ENCODE measurements at places on chromosomes 11 and 22. TPM values are rescaled to one million over a fixed set of nuclear protein-coding genes. Genes with fewer than 3 reads are reported as not detected.

The UBE4A gene
- 42.7 TPM for total RNA-seq

The HINFP gene
- 37.7 TPM for total RNA-seq

The H19 gene
- 68.7 TPM for total RNA-seq

The TOP3B gene
- total RNA-seq: 39.3 TPM

DNA sequence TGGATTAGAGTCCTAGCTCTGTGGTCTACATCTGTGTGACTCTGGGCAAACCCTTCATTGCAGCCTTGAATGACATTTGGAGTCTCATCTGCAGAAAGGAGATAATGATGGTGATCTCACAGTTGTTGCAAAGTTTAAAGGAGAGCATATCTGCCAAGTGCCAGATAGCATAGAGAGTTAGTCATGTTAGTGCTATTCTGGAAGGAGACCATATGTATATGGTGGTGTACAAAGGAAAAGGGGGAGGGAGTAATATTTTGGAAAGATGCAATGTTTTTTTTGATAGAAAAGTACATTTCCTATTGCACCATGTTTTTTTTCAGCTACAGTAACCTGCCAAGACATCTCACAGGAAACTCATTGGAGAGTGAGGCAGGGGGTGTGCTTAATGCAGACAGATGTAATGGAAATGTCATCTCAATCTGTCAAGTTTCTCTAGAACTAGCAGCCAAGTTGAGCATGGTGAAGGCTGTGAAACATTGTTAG, 92.1 kb upstream of the NARS2 start:
- no peak for DNase-seq
- no peaks in the 10 kb centered on the region for H3K27me3 ChIP-seq
- H3K36me3 ChIP-seq: no peaks in the 10 kb centered on the region
- no peak overlapping the region for H3K4me3 ChIP-seq
- no peaks in the 10 kb centered on the region for H3K4me1 ChIP-seq

DNA sequence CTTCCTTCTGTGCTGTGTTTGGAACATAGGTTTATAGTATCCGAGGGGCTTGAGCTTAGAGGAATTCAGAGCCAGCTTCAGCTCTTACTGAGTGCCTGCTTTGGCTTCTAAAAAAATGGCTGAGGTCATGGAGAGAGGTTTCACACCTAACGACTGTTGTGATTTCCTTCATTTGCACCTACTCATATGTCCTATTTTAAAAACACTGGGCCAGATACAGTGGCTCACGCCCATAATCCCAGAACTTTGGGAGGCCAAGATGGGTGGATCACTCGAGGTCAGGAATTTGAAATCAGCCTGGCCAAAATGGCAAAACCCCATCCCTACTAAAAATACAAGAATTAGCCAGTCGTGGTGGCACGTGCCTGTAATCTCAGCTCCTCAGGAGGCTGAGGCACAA, 38.3 kb upstream of the SYT13 start:
- H3K27me3 ChIP-seq: no peaks in the 10 kb centered on the region
- no peaks in the 10 kb centered on the region for H3K4me1 ChIP-seq
- DNase-seq: no peak
- no peak overlapping the region for H3K27ac ChIP-seq

DNA sequence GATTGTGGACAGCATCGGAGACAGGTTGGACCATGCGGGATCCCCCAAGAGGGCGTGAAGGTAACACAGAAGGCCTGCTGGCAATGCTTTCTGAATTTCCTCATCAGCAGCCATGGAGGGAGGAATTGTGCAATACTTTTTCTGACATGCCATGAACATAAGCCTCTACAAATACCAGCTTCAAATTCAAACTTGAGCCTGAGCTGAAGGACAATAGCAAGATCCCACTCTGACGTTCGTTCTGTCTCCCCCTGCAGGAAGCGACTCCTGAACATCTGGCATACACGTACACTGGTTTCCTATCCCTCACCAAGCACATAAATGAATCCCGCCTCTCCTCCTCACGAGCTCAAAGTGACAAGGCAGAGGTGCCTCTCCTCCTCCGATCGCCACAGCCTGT, 312.2 kb downstream of the BRD1 start:
- DNase-seq: no peak
- H3K36me3 ChIP-seq: no peaks in the 10 kb centered on the region
- H3K4me1 ChIP-seq: no peaks in the 10 kb centered on the region
- no peak overlapping the region for H3K27ac ChIP-seq
- H3K4me3 ChIP-seq: no peak overlapping the region
- H3K27me3 ChIP-seq: no peaks in the 10 kb centered on the region

GRCh38 chr11:11822946-11823345, 18.8 kb upstream of the USP47 start:
- H3K27ac ChIP-seq: no peak overlapping the region
- H3K4me1 ChIP-seq: no peaks in the 10 kb centered on the region
- H3K27me3 ChIP-seq: no peaks in the 10 kb centered on the region
- no peaks in the 10 kb centered on the region for H3K36me3 ChIP-seq

- H3K27ac ChIP-seq: no peak overlapping the region
- H3K27me3 ChIP-seq: no peaks in the 10 kb centered on the region
- H3K4me1 ChIP-seq: no peaks in the 10 kb centered on the region
Observed at GRCh38 chr11:44556735-44557409, 8.6 kb upstream of the CD82 start.

DNA sequence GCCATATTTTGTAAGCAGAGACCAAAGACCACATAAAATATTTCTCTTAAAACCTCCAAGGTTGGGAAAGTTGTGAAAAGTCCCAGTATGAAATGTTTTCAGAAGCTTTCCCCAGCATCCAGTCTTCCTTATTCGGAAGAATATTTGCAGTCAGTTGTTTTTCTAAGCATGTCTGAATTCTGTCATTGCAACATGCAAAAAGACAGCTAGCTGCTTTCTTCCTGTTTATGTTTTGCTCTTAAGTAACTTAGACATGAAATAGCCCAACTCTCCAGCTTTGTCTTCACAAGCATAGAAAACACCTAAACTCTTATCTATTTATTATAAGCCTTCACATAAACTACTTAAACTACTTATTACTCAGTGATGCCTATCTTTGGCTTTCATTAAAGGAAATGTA, 57.9 kb upstream of the MMP13 start:
- no peak overlapping the region for H3K4me3 ChIP-seq
- no peak for DNase-seq

DNA sequence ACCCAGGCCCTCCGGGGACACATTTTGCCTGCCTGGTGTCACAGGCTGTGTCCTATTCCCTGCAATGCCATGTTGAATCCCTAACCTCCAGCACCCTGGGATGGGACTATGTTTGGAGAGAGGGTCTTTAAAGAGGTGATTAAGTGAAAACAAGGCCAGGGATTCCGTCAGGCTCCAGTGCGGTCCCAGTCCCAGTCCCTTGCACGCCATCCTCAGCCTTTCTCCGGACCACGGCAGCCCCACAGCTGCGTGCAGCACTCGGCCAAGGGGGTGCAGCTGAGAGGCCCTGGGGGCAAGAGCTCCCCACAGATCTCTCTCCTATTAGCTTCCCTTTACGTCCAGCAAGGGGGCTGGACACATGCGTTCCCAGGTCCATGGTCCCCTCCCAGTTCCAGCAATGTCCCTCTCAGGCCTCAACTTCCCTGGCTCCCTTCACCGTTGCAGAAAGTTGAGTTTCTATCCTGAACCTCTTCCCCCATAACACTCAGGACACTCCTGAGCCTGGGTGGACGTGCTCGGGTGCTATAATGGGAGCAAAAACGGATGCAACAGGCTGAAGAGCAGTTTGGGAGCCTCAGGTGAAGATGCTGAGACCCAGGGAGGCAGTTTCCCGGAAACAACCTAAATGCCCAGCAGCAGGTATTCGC, 1422.7 kb downstream of the BRD1 start:
- no peak overlapping the region for H3K4me3 ChIP-seq
- H3K36me3 ChIP-seq: no peaks in the 10 kb centered on the region
- H3K4me1 ChIP-seq: no peaks in the 10 kb centered on the region
- H3K27ac ChIP-seq: no peak overlapping the region

DNA sequence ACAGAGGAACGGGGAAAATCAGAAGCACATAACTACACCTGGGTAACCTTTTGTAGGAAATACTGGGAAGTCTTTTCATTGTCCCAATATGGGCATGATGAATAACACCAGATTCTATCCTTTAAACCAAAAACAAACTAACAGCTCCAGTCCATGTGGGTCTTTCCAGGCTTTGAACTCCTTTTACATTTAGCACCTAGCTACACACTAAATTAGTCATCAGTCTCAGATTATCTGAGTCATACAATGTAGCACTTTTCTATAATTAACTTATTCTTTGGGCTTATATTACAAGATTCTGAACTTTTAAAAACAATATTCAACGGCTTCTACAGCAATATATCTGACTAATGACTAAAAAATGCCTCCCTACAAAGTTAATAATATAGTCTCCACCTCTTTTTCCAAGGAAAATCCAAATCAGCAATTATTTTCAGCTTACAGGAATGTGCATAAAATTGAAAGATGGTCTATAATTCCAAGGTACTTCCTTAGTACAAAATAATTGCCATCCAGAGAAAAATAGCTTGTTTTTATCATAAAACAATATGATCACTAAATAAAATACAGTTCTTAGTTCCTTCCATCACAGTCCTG, 26.3 kb downstream of the STK33 start:
- no peaks in the 10 kb centered on the region for H3K36me3 ChIP-seq
- H3K4me1 ChIP-seq: no peaks in the 10 kb centered on the region
- H3K4me3 ChIP-seq: no peak overlapping the region
- H3K27me3 ChIP-seq: no peaks in the 10 kb centered on the region
- no peak for DNase-seq

GRCh38 chr11:124825876-124826275, 25.7 kb upstream of the MSANTD2 start:
- H3K4me3 ChIP-seq: no peak overlapping the region
- H3K27ac ChIP-seq: no peak overlapping the region
- no peaks in the 10 kb centered on the region for H3K36me3 ChIP-seq
- no peaks in the 10 kb centered on the region for H3K4me1 ChIP-seq

DNA sequence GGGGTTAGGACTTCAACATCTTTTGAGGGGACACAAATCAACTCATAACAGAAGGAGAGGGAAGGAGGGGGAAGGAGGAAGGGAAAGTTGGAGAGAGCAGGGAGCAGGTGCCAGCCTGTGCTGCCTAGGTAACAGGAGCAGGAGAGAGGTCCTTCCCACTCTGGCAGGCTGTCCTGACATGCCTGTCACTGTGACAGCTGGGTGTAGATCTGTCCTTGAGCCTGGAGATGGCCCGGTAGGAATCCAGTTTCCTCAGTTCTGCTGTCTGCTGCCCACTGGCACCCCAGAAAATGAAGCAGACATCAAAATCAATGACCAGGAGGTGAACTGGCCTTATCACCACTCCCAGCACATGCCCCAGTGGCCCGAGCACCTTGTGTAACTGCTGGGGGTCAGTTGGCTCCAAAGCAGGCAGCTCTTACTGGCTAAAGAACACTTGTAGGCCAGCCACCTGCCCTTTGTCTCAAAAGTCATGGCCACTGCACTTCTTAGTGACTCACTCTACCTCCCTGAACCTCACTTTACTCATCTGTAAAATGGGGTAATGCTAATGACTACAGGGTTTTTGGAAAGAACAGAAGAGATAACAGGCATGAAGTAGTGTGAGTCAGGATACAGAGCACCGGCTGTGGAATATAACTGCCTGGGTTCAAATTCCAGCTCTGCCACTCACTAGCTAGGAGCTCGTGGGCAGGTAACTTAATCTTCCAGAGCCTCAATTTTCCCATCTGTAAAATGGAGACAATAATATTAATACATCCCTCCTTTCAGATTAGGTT, 8.0 kb upstream of the TSPAN18 start:
- H3K27me3 ChIP-seq: no peaks in the 10 kb centered on the region
- H3K36me3 ChIP-seq: no peaks in the 10 kb centered on the region
- H3K27ac ChIP-seq: no peak overlapping the region

GRCh38 chr11:125925247-125925740, 20.6 kb upstream of the VSIG10L2 start:
- H3K36me3 ChIP-seq: no peaks in the 10 kb centered on the region
- H3K27ac ChIP-seq: no peak overlapping the region
- DNase-seq: no peak
- H3K27me3 ChIP-seq: no peaks in the 10 kb centered on the region
- no peaks in the 10 kb centered on the region for H3K4me1 ChIP-seq
